Stimulated activated CD8-positive, alpha-beta memory T cell treated with anti-CD3 and anti-CD28 coated beads, Interleukin-4, amount 100 ng/mL, for 24 hours (primary cell): ENCODE measurements at places on chromosomes 6 and 20.

DNA sequence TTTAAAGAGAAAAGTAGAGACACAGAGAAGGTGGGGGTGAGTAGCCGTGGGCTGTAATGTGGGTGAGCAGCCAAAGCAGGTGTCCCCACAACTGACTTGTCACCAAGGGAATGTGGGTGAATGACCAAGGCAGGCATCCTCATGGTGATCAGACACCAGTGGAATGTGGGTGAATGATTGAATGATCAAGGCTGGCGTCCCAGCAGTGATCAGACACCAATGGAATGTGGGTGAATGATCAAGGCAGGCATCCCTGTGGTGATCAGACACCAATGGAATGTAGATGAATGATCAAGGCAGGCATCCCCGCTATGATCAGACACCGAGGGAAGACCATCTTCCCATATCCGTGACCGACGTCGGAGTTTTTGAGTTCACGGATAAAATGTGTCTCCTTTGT lies 49.8 kb upstream of the OR14J1 start:
- DNase-seq: no peak

GRCh38 chr20:58308680-58309527 lies 611 bp upstream of the RAB22A start:
- DNase-seq: no peak

- no peak for DNase-seq
Observed at GRCh38 chr6:134182528-134182927, 130.1 kb upstream of the SLC2A12 start.

- DNase-seq: no peak
Observed at GRCh38 chr6:25659633-25660368, 7.8 kb downstream of the SCGN start.

DNA sequence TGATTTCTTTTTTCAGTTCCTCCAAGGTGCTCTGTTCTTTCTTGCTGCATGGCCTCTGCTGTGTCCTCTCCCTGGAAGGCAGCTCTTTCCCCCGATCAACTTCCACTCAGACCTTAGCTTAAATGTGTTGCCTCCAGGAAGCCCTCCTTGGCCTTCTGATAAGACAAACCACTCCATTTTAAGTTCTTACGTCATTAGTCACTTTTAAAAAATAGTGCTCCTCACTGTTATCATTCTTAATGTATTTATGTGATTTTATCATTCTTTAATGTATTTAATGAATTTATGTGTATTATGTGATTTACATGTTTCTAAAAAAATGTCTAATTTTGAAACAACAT lies 12.2 kb upstream of the MANBAL start:
- DNase-seq: no peak

DNA sequence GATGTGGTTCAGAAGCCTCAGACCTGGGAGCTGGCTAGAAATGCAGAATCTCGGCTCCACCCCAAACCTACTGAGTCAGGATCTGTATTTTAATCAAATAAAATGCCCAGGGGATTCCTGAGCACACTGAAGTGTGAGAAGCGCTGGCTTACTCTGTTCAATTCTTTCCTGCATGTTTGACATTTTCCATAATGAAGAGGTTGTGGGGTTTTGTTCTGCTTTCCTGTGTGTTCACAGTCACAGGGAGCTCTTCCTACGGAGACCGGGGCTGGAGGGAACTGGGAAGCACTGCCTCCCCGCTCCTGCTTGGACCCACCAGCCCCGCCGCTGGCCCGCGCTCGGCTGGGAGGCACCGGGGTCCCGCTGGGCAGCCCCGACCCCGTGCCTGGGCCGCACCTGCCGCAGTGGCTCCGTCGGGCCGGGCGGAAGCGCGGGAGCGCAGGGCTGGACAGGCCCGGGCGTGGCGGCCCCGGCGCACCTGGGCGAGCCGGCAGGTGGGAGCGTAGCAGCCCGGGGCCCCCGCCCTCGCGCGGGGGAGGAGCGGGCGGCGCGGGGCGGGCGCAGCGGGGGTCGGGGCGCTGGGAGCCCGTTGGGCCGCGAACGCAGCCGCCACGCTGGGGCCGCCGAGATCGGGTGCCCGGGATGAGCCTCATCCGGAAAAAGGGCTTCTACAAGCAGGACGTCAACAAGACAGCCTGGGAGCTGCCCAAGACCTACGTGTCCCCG lies at the start of gene MAPK13:
Gene MAPK13, plus strand, starts transcription at position 573 of the 726 bp plus-strand sequence. Its CDS starts 70 bp downstream, at position 643.
- no peak for DNase-seq

- DNase-seq: no peak
Observed at GRCh38 chr6:41917528-41917927, 3.4 kb downstream of the MED20 start.

DNA sequence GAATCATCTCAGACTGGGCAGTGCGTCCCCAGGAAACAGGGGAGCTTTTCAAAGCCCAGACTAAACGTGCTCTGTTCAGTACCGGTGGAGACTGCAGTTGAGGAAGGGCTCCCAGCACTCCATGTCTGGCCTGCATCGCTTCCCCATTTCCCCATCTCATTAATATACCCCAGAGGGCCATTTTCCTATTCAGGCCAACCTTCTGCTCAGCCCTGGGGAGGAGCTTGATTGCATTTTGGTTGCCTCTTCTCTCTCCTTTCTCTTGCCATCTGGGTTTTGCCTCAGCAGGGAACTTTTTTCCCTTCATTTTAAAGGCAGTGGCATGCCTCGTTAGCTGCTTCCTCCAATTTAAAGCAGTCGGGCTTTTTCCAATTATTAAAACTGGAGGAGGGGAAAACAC lies 394.3 kb upstream of the SOX4 start:
- no peak for DNase-seq

DNA sequence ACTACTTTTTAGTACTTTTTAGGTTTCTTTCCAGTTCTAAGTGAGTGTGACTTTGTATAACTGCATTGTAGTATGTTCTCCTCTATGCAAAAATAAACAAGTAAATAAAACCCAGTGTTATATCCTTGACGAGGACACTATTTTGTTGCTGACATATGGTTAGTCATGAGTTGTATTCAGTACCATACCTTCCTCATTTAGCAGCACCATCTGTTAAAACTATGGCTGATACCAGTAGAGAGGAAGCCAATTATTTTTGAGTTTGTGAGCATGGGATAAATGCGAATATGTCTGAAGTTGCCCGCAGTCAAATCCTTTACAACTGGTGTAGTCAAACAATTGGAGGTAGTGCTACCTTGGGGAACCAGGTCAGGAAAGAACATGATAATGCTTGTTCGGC lies 74.1 kb downstream of the CDKAL1 start:
- DNase-seq: no peak

GRCh38 chr20:50874111-50874757 lies 57.0 kb downstream of the ADNP start:
- DNase-seq: no peak

DNA sequence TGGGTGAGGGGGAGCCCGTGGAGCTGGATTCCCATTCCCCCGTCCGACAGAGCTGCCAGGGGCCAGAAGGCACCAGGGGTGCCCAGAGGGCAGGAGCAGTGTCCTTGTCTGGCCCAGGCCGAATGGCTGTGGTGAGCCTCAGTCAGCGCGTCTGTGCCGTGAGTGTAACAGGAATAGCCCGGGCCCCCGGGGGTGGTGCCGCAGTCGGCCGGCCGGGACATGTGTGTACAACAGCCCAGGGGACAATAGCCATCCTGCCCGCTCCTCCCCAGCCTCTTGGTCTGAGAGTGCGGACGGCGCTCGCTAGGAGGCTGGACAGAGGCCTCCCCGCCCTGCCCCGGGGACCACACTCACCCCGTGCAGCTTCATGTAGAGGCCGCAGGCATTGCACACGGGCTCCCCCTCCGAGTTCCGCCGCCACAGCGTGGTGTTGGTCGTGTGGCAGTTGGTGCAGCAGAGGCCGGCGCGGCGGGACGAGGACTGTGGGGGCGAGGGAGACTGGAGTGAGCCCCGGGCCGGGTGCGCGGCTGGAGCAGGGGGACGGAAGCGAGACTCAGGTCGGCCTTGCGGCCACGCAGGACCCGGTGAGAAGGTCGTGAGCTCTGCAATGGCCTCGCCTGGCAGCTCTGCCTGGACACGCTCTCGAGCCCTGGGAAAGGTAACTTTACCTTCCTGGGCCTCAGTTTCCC lies 9.6 kb downstream of the GATA5 start:
- no peak for DNase-seq

- DNase-seq: no peak
Observed at GRCh38 chr20:38973645-38974044, 11.5 kb downstream of the DHX35 start.

DNA sequence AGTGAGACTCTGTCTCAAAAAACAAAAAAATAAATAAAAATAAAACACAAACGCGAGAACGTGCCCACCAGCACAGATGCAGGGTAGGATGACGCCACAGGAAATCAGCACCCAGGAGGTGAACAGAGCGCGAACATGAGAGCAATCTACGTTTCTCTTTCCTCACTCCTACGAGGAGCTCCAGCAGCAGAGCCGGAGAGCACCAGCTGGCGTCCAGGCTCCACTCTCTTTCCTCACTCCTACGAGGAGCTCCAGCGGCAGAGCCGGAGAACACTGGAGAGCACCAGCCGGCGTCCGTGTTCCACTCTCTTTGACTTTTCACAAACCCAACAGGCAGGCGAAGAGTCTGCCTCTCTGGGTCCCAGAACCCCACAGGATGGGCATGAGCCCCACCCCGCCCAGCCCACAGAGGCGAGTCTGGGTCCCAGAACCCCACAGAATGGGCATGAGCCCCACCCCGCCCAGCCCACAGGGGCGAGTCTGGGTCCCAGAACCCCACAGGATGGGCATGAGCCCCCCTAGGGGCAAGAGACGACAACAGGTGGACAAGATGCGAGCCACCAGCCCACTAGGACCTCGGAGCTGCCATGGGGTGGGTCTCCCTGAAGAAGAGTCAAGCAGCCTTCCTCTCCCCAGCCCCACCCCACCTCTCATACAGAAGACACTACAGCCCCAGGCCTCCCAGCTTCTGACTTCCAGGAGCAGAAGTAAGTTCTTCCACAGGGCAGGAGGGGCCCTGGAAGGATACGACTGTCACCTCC lies 20.2 kb downstream of the ZBTB46 start:
- DNase-seq: no peak

- DNase-seq: no peak
Observed at GRCh38 chr6:81950877-81951276, 198.4 kb upstream of the TENT5A start.

DNA sequence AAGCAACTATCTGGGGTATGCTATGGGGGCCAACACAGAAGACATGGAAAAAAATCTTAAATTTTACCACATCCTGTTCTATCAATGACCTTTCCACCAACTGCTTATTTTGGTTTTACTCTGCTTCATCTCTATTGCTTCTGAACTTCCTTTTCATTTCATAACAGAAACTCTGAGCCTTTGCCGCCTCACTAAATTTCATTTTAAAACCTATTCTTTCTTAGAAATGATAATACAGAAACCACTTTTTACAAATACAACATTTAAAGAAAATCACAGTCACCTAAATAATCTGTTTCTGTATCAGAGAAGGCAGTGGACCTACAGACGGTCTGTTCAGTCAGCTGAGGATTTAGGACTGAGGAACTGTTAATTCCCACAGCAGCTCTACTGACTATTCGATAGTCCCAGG lies 117.5 kb downstream of the KCNQ5 start:
- no peak for DNase-seq

GRCh38 chr20:24488800-24489175 lies 19.4 kb downstream of the SYNDIG1 start:
- no peak for DNase-seq

DNA sequence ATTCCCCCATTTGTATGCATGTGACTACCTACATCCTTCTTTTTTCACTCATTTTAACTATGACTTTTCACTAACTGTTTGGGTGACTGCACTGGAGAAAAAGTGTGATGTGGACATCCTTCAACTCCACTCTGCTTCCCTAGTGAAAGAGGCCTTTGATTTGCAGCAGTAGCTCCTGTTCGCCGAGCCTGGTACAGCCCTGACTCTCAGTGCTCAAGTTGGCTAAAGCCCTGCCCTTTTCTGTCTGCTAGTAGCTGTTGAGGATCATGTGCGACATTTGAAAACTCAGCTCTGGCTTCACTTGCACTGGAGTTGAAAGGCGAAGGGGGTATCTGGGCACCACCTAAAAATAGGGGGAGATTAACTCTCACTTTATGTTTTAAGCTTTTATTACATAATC lies 42.1 kb downstream of the DAAM2 start:
- no peak for DNase-seq

DNA sequence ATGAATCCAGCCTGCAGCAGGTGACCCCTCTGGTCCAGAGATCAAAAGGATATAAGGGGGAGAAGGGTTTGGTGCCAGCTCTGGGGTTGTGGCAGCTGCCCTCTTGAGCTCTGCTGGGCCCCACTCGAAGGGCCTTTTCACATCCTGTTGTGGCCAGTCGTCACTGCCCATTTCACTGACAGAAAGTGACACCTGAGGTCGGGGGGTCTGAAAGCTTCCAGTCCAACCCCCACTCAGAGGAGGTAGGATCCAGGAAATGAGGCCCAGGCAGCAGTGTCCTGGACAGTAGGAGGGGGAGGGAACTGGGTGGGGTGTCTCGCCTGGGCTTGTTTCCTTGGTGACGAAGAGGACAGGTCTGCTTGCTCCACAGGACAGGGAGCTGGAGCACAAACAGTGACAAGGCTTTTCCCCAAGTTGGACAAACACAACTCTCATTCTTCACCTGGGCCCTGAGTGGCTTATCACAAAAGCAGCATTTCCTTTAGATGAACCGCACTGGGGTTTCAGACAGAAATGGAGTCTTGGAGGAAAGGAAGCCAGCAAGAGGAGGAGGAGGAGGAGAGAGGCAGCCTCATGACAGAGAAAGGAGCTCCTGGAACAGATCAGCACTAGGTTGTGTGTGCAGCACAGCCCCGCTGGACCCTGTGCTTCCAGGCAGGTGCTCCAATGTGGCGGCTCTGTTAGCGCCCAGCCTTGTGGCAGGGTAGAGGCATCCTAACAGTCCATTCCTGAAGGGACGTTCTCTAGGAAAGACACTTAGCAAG lies 11.0 kb downstream of the FRS3 start:
- DNase-seq: no peak

DNA sequence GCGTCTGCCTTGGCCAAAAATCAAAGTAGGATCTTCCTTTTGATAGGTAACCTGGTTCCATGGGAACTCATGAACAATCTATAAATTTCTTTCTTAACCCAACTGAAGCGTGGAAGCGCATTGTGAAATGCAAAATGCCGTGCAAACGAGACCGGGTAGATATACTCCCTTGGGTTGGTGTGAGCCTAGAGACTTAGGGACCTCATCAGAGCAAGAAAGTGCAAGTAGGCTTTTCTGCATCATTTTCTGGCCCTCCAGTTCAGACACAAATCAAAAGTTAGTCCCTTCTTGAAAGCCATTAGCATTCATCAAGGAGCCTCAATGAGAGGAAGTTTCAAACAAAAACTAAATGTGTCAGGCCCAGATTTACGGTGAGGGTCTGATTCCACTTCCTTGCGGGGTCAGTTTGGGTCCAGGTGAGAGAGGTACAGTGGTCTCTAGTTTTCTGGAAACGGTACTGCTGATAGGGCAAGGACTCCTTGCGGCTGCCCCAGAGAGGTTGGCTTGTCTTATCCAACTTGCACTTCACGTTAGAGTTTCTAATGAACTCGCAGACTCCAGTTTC lies 5.3 kb upstream of the ZNF184 start:
- no peak for DNase-seq

DNA sequence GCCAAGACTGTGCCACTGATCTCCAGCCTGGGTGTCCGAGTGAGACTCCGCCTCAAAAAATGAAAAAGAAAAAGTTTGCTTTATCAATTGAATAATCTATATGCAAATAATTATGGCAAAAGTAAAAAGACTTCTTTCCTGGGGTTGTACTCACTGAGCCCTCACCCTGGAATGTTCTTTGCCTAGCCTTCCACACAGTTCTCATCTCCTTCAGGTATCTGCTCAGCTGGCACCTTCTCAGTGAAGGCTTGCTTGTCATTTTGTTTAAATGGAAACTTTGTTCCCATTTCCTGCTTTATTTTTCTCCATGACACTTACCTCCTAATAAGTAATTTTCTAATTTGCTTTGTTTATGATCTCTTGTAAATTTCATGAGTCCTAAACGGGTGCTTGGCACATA lies 96.7 kb downstream of the SGK1 start:
- DNase-seq: no peak
